ENCODE measurements at places on chromosomes 5 and 9. TPM values are rescaled to one million over a fixed set of nuclear protein-coding genes. Genes with fewer than 3 reads are reported as not detected.
A peak's percentile ranks its signal among the peaks of the same experiment; 100 is the strongest.

Gene LMBRD2
- 39.8 TPM for total RNA-seq

Gene PCDHGB1
- 16.8 TPM for total RNA-seq

- no peak for DNase-seq
These were observed 83.1 kb upstream of the IL6ST start for GRCh38 chr5:56077796-56078233.

Gene FGF1
- 6.8 TPM for total RNA-seq

Gene LCN2
- not detected for total RNA-seq

GRCh38 chr5:14292766-14293658 lies 149.9 kb downstream of the TRIO start:
- no peak for DNase-seq

Gene ZNF883
- 25.4 TPM for total RNA-seq

DNA sequence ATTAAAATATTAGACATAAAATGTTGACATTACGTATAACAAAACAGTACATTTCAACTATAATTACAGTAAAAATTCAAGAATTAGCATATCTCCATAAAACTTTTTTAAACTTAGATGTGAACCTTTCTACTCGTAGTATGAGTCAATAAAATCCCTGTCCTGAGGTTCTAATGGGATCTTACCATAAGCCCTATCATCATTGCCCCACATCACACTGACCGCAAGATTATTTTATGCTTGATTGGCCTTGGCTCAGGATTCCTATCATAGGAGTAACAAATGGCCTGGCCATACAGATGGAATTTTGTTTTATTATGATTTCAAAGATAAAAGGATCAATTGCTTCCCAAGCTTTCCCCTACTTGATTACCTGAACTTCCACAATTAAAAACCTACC lies 238.3 kb downstream of the MEF2C start:
- no peak for DNase-seq

Gene NR2F1
- total RNA-seq = 97.7 TPM

- peak; percentile 1 for DNase-seq
These were observed 1201.4 kb upstream of the C9orf72 start for GRCh38 chr9:28774433-28775235.

Gene FBP2
- not detected for total RNA-seq

Gene TAF11L10
- not detected for total RNA-seq

DNA sequence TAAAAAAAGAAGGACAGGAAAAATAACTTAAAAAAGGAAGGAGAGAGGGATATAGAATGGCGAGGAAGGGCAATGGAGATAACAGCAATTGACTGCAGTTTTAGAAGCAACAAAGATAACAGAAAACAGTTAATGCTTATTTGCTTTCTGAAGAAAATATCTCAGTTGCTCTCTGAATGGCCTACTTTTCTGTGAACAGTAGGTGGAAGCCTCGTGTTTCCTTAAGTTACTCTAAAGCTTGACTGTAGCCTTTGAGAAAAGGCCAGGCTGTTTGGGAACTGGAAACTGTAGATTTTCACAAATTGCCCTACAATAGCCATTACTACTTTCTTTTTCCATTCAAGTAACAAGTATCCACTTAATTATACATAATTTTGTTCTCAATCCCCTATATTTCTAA lies 404.5 kb downstream of the YTHDC2 start:
- DNase-seq = no peak

DNA sequence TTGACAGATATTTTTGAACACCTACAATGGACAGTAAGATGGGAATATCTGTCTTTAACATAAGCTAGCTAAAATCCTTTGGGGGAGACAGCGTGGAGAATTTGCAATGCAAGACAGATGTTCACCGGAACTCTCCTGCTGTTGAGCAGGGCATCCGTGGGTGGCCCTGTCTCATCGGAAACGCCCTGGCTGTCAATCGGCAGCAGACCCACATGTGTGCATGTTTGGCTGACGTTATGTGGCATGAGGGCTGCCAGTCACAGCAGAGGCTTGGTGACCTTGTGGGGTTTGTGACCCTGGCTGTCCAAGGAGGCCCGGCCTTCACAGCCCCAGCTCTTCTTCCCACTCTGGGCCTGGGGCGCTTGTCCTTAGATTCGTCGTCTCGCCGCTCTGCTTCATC lies 129.7 kb upstream of the OTULINL start:
- no peak for DNase-seq

- no peak for DNase-seq
These were observed 27.6 kb upstream of the SPATA31E1 start for GRCh38 chr9:87855061-87855460.

Gene CXXC5
- 76.6 TPM for total RNA-seq

Gene CDH9
- total RNA-seq = 16.0 TPM

DNA sequence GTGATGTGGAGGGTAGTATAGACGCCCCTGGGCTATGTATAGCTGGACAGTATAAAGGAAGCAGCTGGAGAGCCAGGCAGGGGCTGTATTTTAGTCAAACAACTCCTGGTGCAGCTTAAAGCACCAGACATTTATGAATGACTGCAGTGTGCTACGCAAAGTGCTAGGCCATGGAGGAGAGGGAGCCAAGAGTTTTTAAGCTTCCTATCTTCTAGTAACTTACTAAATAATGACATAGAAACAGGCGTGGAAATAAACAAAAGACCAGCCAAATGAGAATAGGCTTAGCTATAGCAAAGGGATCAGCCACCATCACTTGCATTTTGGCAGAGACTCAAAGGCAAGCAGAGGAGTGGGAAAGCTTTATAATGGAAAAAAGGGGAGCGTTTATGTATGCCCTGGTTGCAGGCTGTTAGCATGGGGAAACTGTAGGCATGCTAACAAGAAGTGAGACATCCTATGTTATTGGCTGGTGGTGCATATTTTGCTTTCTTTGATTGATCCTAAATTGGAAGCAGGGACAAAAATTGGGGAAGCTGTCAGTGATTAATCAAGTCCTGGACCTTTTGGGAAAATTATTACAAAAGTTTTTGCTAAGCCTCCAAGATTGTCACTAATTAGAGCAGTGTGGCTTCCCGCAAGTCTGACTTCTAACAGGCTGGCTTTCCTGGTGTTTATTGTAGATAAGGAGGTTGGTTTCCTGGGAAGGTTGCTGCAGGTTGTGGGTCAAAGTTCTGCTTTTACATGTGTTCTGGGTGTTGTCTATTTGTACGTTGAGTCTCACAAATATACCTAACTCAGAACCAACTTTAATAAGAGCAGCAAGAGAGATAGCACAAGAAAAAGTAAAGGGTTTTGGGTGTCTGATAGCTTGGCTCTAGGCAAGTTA lies 46.6 kb downstream of the RAB3C start:
- DNase-seq = no peak

GRCh38 chr5:1959231-1959630 lies 76.5 kb upstream of the IRX4 start:
- DNase-seq = no peak

Data from cerebellum (tissue), 4 donors.